ENCODE measurements at places on chromosomes 1 and 21.
A peak's percentile ranks its signal among the peaks of the same experiment; 100 is the strongest.

GRCh38 chr1:7733276-7733675, 37.8 kb upstream of the VAMP3 start:
- DNase-seq = no peak

GRCh38 chr1:194347200-194347599, 1160.8 kb upstream of the B3GALT2 start:
- DNase-seq = no peak

DNA sequence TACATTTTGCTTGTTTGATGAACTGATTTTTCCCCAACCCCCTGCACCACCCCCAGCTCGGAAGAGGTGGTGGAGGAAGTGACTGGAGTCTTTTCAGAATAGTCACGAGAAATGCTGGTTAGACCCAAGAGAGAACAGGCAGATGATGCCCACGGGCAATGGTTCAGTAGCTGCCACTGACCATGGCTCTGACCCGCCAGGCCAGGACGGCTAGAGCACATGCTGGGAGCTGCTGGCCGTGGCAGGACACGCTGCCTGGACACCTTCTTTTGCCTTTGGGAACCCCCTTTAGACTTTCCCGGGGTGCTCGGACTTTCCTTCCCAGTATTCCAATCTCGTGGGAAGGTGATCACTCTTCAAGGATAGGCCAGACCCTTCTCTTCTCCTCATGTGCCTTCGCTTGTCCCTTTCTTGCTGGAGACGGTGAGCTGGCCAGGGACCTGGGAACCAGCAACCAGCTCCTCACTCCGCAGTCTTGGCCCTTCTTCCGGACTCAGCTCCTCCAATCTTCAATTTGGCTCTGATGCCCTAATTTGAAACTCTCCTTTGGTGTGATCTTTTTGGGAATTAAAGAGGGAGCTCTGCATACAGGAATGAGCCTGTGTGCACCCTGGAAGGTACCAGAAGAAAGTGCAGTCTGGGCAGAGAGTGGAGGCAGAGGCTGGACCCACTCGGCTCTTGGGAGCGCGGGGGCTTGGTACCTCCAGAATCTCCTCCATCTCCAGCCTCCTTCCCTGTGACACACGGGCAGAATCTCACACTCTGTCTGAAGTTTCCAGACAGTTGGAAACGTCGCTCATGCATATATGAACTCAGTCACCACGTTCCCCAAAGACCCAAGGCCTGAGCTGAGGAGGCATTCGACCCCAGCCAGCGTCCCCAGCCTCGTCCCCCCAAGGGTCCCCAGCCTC, 4.0 kb upstream of the PDE9A start:
- DNase-seq = no peak

DNA sequence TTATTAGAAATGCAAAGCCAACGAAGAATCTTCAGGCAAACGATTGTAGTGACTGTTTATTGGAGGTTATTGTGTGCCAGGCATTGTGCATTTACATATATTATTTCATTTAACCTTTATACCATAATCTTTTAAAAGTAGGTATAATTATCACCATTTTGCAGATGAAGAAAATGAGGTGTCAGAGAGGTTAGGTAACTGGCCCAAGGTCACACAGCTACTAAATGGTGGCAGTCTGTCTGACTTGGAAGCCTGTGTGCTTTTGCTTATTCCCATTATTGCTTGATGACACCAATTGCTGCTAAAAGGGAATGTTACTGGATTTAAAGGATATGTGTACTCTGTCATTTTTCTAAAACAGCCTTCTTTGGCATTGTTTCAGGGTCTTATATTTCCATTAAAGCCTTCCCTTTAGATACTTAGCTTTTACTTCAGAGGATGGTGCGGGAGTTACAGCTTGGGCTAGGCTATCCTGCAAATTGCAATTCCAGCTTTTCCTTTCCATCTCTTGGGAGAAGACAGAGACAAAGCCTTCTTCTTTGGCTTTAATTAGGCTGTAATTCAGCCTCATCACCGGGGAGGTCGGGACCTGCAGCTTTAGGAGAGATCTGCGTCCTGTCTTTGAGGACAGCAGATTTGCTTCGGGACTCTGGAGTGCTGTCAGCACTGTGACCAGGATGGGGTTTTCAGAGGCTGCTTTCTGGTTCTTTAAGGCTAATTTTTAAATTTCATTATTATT, 37.4 kb upstream of the ERRFI1 start:
- DNase-seq = no peak

DNA sequence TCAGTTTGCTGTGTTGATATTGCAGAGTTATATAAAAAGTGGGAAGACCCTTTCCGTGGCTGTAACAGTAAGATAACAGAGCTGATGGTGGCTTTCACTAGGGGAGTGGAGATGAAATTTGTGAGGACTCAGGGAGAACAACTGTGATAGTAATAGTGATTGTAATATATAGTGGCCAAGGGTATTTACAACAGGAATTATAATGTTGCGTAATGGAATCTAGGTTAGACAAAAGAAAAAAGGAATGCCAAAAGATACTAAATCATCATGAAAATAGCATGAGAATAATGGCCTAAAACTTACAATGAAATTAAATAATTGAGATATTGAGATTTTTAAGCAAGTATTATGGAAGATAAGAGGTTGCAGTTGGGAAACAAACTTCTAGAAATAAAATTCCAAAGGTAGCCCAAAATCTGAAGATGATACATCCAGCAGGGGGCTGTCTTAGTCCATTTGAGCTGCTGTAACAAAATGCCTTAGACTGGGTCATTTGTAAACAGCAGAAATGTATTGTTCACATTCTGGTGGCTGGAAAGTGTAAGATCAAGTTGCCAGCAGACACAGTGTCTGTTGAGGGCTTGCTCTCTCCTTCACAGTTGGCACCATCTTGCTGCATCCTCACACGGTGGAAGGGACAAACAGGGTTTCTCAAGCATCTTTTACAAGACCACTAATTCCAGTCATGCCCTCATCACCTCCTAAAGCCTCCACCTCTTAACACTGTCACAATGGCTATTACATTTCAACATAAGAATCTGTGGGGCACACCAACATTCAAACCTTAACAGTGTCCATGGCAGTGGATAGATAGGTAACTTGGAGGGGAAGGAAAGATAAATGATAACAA, 711.2 kb downstream of the MRPL39 start:
- no peak for DNase-seq

DNA sequence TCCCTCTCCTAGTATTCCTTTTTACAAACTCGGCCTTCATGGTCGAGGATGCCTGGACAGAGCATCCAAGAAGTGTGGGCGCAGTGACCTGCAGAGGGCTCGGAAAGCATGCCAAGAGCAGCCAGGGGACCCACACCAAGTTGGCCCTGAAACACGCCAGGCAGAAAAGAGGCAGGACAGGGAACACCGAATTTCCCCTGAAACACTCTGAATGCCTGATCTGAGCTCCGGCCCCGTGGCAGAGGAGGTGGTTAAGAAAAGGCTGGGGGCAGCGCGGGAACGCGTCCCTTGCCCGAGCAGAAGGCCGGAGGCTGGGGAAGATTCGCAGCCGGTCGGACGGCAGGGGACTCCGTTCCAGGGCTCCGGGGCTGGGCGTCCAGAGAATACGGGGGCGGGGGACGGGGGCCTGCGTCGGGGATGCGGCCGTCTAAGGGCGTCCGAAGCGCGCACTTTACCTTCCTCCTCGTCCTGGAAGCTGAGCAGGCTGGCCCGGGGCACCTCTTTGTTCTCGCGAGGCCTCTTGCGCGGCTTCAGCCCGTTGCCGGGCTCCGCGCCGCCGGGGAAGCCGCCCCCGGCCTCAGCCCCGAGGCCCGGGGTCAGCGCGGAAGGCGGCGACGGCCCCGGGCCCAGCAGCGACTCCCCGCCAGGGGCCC, 558 bp downstream of the PAXBP1 start:
- peak; percentile 80 for DNase-seq

DNA sequence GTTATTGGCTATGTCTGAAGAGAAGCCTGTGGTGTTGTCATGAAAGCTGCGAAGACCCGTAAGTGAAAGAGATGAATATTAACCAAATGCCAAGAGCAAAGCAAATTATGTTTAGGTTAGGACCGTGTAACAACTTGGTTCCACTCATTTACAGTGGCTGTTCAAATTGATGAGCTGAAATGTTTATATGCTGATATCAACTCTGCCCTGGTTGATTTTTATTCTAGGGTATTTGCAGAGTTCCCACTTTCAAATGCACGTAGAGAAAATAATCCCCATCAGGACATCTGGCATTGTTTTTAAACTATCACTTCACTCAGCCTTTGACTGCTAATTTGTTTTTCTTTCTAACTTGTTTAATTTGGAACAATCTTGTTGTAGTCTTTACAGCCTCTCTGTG, 581.6 kb upstream of the ADAMTS5 start:
- no peak for DNase-seq

DNA sequence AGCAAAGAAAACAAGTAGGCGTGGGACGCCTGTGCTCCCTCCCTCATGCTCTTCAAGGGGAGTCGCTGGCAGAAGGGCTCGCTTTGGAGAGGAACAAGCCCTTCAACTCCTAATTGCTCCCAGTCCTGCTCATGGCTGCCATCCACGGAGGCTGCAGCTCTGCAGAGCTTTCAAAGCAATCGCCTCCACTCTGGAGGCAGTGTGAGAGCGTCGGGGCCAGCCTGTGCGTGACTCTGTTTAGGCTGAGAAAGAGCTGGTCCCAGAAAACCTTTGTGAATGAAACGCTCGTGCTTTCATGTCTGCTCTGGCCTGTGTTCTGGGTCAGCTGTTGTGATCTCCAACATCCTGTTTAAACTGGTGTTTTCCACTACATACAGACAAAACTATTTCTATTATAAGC, 23.9 kb upstream of the RUNX1 start:
- DNase-seq = no peak

DNA sequence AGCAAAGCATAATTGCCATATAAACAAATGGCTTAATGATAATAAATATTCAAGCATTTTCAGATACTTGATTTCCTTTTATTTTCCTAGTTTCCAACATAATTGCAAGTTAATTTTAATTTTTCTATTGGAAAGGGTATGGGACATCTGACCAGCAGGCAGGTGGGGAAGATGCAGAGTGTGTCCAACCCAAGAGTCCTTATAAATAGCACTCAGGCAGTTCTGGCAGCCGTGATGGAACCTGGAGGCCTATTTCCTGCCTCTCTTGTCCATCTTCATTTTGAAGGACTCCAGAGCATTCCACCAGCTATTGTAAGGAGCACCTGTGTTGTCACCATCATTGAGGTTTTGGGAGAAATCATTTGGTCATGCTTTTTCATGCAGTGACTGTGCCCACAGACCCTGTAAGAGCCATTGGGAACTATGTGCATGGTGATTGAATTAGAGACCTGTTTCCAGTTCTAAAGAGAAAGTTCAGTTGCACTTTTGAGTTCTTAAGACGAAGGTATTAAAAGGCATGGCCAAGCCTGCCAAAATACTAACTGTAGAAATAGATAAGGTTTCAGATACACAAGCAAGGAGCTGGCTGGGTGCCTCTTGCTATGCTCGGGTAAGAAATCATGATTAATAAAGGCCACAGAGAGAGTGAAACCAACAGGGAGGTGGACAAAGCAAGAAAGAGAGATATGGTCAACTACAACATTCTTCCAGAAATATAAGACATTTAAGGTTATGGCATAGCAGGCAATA, 92.3 kb downstream of the SPATA46 start:
- DNase-seq = no peak

- DNase-seq = peak; percentile 93
Observed at GRCh38 chr21:39388038-39388810, 39.3 kb upstream of the HMGN1 start.
